ENCODE measurements at places on chromosomes 1 and 21. TPM values are rescaled to one million over a fixed set of nuclear protein-coding genes. Genes with fewer than 3 reads are reported as not detected.

Gene MTARC1
- 0.73 TPM for total RNA-seq

Gene YY1AP1
- total RNA-seq = 25.3 TPM

GRCh38 chr1:185608177-185608576 lies 126.0 kb upstream of the HMCN1 start:
- DNase-seq = no peak

- DNase-seq = no peak
These were observed 1.8 kb downstream of the LAMB3 start for GRCh38 chr1:209650454-209650853.

GRCh38 chr1:212641956-212642355 lies 33.4 kb downstream of the ATF3 start:
- no peak for DNase-seq

DNA sequence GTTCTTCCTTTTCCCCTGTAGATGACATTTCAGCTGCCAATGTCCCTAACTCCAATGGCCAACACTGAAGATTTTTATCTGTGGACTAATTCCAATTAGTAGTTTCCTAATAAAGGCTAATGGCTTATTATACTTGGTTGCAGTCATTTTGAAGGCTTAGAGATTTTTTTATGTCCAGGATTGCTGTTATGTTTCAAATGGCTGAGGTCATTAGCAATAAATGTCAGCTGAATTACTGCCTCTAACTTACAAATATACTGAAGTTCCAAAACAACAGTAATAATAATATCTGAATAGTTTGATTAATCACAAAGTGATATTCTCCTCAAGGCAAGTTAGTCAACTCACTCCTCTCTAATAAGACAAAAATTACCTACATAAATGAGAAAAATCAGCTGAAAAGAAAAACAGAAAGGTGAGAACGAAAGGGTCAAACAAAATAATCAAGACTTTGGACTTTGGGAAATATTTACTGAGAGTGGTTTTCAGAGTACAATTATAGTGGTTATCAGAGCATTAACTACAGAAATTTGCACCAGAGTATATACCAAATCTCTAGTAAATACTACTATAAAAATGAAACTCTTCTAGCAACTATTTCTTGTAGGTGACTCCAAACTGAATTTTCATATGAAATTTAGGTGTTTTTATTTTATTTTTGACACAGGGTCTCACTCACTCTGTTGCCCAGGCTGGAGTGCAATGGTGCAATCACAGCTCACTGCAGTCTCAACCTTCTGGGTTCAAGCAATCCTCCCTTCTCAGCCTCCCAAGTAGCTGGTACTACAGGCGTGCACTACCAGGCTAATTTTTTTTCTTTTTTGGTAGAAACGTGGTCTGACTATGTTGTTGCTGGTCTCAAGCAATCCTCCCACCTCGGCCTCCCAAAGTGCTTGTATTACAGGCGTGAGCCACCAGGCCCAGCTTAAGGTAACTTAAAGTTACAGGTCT lies 3.5 kb downstream of the ZZZ3 start:
- DNase-seq = no peak

- no peak for DNase-seq
These were observed 56.6 kb downstream of the ZNF281 start for GRCh38 chr1:200353232-200353631.

GRCh38 chr1:100530880-100531487 lies 7.0 kb upstream of the GPR88 start:
- no peak for DNase-seq

All from pulmonary artery endothelial cell (primary cell).